ENCODE measurements at places on chromosomes 11 and 22.

GRCh38 chr22:41638748-41639147 lies 17.7 kb downstream of the XRCC6 start:
- no peak for DNase-seq

- no peak for DNase-seq
These were observed at the start of gene ACTN3 for GRCh38 chr11:66546368-66546965. Gene ACTN3, plus strand, starts transcription at chr11:66546903. Its CDS starts 35 bp downstream, at chr11:66546938.

- DNase-seq = no peak
These were observed 606 bp downstream of the RASSF7 start for GRCh38 chr11:561148-562003.

GRCh38 chr22:42635531-42635930 lies 4.9 kb downstream of the ATP5MGL start:
- DNase-seq = no peak

GRCh38 chr22:49281467-49282340 lies 546.0 kb downstream of the BRD1 start:
- DNase-seq = no peak

GRCh38 chr11:69012092-69013008 lies 696 bp downstream of the MRGPRF start:
- DNase-seq = no peak

- DNase-seq = no peak
These were observed 69.4 kb downstream of the RBFOX2 start for GRCh38 chr22:35959121-35959800.

- no peak for DNase-seq
These were observed 737 bp downstream of the RBM4 start for GRCh38 chr11:66639066-66639813.

GRCh38 chr11:102204174-102204573 lies 93.9 kb downstream of the YAP1 start:
- DNase-seq = no peak

DNA sequence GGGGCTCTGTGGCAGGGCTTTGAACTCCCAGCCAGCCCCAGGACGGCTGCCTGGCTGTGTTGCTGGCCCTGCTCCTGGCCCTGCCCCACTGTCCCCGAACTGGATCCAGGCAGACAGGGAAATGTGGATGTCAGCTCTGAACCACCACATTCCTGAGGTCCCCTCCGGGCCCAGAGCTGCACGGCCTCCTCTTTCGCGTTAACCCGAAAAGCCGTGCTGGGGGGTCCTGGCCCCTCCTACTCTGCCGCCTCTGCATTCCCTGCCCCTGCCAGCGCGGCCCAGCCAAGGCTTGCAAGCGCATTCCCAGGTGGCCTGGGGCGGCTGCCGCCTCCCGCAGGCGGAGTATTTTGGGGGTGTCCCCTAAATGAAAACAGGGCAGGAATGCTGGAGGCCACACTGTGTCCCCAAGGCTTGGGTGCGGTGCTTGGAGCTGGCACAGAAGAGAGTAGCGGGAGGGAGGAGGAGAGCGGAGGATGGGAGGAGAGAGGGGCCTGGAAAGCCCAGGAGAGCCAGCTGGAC lies 5.4 kb downstream of the LINC01488 start:
- no peak for DNase-seq

DNA sequence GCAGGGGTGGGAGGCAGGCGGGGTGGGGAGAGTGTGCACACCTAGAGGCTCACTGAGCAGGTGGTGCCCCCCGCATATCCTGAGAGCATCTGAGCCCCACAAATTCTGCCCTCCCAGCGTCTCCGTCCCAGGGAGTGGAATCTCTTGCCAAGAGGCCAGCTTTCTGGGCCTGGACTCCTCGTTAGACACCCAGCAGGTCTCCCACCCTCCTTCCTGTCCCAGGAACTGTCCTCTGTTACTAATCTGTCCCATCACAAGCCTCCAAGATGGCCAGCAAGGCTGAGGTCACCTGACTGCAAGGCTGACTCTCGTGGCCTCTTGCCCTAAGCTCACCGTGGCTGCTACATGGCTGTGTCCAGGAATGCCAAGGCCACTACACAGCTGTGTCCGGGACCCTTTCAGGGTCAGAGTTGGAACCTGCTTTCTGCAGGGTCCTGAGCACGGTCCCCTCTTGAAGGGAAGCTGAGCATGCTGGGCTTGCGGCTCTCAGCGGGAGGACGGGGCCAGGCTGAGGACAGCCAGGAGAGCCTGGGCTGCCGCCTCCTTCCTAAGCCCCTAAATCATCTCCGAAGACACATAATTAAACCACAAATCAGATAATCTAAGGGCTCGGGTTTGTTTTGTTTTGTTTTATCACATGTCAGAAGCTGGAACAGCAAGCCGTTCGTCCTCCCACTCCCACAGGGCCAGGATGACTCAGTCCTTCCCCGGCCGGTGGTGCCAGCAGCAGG lies 1327.3 kb downstream of the TBC1D22A start:
- DNase-seq = no peak

- DNase-seq = no peak
These were observed 207.1 kb downstream of the CASP12 start for GRCh38 chr11:104691129-104691528.

GRCh38 chr11:63663809-63664208 lies 7.4 kb downstream of the ATL3 start:
- DNase-seq = no peak

DNA sequence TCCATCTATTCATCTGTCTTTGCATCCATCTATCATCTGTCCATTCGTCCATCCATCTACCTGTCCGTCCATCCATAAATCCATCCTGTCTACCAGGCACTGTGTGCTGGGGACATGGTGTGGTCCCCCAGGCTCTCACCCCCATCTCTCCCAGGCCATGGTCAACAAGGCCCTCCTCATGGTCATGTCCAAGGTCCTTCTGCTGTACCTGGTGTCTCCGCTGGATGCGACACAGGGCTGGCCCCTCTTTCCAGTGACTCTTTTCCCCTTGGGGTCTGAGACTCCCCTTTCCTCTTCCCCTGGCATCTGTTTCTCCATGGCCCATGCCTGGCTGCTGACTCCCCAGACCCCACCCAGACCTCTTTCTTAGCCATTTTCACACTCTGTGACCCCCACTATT lies 4.5 kb downstream of the IGLL1 start:
- no peak for DNase-seq

- DNase-seq = no peak
These were observed 10.3 kb upstream of the FADD start for GRCh38 chr11:70192666-70193410.

DNA sequence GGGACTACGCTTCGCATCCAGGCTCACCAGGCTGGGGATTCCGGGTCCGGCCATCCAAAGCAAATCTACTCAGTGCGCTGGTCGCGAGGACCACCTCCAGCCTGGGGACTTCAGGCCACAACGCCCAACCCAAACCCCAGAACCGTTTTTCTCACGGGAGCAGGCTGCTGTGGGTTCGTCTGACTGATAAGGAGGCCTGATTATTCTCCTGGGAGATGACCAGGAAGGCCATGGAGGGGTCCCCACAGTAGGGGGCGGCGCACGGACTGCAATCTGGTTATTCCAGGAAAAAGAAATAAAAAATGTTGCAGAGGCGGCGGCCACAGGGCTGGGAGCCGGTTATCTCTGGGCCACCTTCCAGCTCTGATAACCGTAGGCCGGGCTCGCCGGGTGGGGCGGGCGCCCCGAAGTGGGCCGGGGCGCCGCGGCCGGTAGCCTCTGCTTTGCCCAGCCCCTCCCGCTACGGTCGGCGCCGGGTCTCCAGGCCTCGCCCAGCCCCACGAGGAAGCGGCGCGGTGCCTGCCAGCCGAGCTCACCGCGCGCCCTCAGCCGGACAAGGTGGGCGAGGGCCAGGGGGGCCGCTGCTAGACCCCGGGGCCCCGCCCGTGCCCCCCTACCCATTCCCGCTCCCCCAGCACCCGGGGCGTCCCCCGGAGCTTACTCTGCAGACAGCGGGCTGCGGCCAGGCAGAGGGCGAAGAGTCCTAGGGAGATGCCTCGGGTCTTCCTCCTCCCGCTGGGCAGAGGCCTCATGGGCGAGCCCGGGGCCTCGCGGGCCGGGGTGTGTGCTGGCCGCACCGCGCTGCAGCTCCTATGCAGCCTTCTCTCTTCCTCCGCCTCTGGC lies 446 bp downstream of the VSTM5 start:
- DNase-seq = no peak

DNA sequence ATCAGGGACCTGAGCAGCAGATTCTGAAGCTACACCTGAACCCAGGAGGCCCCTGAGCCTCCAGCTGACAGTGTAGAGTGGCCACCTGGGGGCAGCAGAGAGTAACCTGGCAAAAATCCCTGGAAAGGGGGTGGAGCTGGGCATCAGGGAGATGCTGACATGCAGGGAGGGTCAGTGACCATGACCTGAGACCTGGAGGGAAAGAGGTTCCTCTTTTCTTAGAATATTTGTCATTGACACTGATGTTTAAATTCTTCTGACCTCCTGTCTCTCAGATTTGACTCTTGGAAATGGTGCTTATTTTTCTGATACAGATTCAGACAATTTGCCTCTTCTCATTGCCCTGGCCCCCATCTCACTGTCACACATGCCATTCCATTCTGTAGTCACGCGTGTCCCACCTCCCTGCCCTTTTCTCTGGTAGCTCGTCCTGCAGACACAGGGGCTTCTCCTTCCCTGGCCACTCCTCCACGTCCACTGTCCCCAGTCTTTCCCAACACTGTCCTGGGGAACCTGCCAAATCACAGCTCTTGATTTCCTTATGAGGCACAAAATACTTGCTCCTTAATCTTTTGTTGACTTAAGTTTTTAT lies 117.2 kb upstream of the IGLL5 start:
- DNase-seq = no peak

DNA sequence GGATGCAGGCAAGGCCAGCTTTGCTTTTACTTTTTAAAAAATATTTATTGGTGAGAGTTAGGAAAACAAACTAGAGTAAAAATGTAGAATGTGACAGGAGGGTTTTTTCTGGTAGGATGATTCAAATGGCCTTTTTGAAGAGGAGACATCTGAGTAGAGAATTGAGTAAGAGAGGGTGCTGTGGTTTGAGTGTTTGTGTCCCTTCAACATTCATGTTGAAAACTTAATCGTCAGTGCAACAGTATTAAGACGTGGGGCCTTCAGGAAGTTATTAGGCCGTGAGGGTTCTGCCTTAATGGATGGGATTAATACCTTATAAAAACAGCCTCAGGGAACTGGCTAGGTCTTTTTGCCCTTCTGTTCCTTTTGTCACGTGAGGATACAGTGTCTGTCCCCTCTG lies 288.8 kb upstream of the C11orf87 start:
- DNase-seq = no peak

GRCh38 chr11:112016765-112017376 lies 8.3 kb upstream of the DLAT start:
- no peak for DNase-seq

- DNase-seq = no peak
These were observed 8.3 kb downstream of the TBC1D22A start for GRCh38 chr22:46770726-46771125.

GRCh38 chr22:48659404-48659996 lies 1168.2 kb downstream of the BRD1 start:
- DNase-seq = no peak

DNA sequence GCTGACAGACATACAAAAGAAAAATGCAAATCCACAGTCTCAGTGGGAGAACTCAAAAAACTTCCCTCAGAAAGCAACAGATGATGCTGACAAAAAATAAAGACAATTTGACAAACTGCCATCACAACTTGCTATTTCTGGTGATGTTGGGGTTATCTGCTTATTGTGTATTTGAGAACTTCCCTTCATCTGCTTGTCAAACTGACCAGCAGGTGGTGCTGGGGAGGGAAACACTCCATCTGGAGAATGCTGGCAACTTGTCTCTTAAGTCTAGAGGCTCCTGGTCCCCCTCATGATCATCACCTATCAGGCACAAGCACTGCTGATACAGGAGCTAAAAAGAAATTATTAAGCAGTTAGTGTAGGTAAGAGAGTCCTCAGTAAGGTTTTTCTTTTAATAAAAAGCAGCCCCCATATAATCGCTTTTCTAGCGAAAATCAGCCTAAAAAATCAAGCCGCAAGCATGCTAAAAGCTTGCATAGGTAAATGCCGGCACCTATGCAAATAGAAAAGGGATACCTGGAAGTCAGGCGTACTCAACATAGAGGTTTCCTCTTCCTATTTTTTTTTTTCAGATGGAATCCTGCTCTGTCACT lies 9.8 kb upstream of the FAM111B start:
- DNase-seq = no peak

GRCh38 chr11:86787656-86788055 lies 12.7 kb upstream of the PRSS23 start:
- no peak for DNase-seq

DNA sequence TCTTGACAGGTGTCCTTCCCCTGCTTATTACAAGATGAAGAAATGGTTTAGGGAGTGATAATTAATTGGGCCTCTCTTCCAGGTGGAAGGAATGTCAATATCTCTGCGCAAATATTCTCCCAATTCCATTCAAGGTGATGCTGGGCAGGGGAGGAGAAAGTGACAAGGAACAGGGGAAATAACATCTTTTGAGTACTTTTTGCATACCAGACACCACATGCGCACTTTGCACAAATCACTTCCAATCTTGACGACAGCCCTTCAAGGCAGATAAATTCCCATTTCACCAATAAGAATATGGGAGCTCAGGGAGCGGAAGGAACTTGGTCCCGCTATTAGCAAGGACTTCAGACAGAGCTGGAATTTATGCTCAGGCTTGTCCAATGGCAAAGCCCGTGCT lies 145.1 kb upstream of the TBCEL start:
- DNase-seq = no peak

DNA sequence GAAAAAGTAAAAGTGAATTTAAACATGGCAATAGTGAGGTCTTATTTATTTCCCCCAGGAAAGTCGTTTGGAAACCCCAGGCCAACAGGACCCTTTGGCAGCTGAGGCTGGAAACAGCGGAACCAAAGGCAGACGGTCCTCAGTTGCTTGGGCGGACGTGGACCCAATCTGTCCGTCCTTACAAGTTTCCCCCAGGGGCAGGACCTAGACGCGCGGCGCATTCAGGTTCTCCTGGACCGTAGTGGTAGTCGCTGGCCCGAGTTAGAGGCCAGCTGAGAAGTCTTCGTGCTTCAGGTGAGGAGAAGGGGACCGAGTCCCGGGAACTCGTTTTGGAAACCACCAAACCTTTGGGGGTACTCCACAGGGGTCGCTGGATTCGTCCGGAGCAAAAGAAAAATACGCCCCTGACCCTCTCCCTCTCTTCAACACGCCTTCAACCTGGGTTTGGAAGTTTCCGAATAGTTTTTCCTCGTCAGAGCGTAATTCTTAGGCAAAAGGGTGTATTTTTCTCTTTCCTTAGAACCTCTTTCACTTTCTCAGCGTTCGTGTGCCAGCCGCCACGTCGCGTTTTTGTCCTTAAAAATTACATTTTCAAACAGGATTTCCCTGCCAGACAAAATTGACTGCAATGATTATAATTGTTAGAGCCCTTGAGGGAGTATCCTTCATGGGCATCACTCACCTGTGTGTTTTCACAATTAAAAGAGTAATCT lies 2.1 kb downstream of the METTL15 start:
- DNase-seq = no peak

DNA sequence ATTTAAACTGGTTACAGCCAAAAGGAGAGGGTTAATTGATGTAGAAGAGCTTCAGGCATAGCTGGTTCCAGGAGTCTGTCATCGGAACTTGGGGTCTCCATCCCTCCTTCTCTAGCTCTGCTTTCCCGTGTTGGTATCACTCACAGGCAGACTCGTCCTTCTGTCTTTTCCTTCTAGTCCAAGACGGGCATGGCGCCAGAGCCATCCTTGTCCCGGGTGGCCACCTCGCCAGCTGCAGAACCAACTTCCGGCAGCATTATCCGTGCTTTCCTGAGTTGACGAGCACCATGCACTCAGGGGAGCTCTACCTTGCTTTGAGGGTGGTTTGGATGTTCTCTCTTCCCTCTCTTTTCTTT lies 14.7 kb downstream of the LINC01488 start:
- no peak for DNase-seq
